ENCODE measurements at places on chromosomes 5 and 9. TPM values are rescaled to one million over a fixed set of nuclear protein-coding genes. Genes with fewer than 3 reads are reported as not detected.

DNA sequence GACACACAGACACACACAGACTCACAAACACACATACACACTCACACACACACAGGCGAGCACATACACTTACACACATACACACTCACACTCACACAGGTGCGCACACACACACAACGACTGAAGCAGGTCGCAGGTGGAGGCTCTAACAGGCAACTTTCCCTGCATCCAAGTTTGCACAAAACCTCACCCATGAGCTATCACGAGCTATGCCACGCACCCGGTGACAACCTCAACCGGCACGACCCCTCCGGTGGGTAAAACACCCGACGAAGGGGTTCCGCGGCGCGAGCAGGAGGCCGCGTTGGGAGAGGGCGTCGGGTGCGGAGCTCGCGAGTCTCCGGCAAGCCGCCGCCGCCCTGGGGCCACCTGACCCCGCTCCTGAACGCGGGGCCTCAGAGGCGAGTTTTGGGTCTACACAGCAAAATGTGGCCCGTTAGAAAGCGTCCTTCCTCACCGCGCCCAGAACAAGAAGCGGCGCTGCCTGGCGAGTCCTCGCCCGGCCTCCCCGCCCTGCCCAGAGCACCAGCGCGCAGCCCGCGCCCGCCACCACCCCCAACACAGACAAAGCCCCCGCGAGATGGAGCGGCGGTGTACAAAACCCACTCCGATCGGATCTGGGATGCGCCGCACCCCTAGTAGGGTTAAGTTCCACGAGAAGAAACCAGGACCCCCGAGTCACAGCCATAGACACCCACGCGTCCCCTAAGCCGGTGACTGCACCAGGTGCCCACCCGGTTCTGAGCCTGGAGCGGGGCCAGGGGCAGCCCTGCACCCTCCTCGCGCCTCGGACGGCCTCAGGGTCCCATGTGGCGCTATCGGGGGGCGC lies 665 bp downstream of the SLC6A3 start:
- H3K4me3 ChIP-seq: no peak overlapping the region
- no peaks in the 10 kb centered on the region for H3K4me1 ChIP-seq
- H3K27me3 ChIP-seq: peaks cover 49% of the 10 kb centered on the region
- DNase-seq: peak; percentile 47
- no peak overlapping the region for H3K27ac ChIP-seq

DNA sequence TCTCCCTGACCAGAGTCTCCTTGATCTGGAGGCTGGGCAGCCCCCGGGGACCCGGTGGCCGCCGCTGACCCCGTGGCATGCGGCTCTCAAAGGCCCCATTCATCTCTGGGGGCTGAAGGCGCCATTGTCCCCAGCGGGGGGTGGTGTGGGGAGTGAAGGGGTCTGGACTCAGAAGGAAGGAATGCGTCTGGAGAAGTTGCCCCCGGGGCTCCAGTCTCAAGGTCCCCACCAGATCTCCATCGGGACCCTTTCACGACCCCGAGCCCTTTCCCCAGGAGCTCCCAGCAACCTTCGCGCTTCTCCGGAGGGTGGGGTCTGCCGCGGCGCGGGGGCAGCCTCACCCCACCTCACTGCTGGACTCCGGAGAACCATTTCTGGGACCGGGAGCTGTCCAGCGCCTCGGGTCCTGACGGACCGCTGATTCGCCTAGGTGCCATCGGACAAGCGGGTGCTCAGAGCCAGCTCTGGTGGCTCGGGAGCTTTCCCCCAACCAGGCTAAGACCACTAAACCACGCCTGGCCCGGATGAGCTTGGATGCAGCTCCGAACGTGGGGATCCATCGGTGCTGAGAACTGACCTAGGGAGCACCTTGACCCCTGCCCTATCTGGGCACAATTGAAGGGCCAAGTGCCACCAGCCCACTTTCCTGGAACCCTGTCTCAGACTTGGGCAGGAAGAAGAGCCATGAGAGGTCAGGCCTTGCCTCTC lies 5.1 kb upstream of the PCDH1 start:
- H3K4me1 ChIP-seq: peaks cover 7% of the 10 kb centered on the region
- H3K27me3 ChIP-seq: peaks cover 63% of the 10 kb centered on the region
- peak; percentile 88 for DNase-seq

GRCh38 chr9:14238079-14238478 lies 75.9 kb downstream of the NFIB start:
- H3K36me3 ChIP-seq: no peaks in the 10 kb centered on the region
- H3K27me3 ChIP-seq: no peaks in the 10 kb centered on the region
- no peak for DNase-seq
- H3K27ac ChIP-seq: no peak overlapping the region
- H3K4me3 ChIP-seq: no peak overlapping the region

- H3K27ac ChIP-seq: no peak overlapping the region
- no peaks in the 10 kb centered on the region for H3K36me3 ChIP-seq
- DNase-seq: no peak
Measured at GRCh38 chr5:138610918-138611677, 35.9 kb upstream of the HSPA9 start.

DNA sequence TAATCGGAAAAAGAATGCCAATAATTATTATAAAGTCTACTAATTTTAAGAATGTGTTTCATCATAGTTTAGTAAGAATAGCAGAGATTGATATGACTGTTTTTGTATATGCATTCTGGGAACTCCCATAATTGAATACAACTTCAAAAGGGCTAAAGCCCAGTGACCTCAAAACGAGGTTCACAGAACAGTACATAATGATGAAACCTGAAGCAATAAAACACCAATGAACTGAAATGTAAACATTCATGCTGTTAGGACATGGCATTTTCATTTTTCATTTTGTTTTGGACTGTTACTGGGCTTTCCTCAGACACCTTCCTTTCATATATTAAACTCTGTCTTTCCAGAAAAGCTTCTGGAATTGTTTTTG lies 684 bp upstream of the JMY start:
- peak overlapping the region; percentile 94 for H3K4me3 ChIP-seq
- no peaks in the 10 kb centered on the region for H3K36me3 ChIP-seq
- H3K4me1 ChIP-seq: peaks cover 18% of the 10 kb centered on the region

GRCh38 chr9:37862530-37862929 lies 41.4 kb downstream of the SLC25A51 start:
- H3K4me3 ChIP-seq: no peak overlapping the region
- no peak for DNase-seq
- no peaks in the 10 kb centered on the region for H3K4me1 ChIP-seq
- no peak overlapping the region for H3K27ac ChIP-seq

GRCh38 chr5:158819840-158820620 lies 279.7 kb downstream of the EBF1 start:
- H3K36me3 ChIP-seq: peaks cover 20% of the 10 kb centered on the region
- DNase-seq: peak; percentile 64
- no peak overlapping the region for H3K4me3 ChIP-seq
- H3K27me3 ChIP-seq: no peaks in the 10 kb centered on the region
- H3K4me1 ChIP-seq: peaks cover 24% of the 10 kb centered on the region

- peaks cover 75% of the 10 kb centered on the region for H3K36me3 ChIP-seq
- no peak for DNase-seq
- peak overlapping the region; percentile 13 for H3K27ac ChIP-seq
- peaks cover 20% of the 10 kb centered on the region for H3K4me1 ChIP-seq
- no peaks in the 10 kb centered on the region for H3K27me3 ChIP-seq
Measured at GRCh38 chr9:121317737-121318630, 50.0 kb downstream of the GSN start.

DNA sequence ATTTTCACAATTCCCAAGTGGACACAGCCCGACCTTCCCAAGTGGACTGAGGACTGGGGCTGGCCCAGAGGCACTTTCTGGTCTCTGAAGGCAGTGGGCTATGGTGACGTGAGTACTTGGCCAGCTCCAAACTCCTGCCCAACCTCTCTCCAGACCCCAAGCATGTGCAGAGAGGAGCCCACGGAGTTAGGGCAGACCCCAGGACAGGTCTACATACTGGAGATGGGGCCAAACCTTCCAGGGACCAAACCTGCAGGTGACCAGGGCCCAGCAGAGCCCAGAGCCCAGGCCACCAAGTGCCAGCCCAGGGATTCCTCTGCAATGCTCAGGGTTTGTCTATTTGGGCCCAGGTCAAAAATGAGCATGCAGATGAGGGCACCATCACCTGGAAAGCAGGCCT lies 15.3 kb downstream of the BRD3 start:
- no peaks in the 10 kb centered on the region for H3K27me3 ChIP-seq
- no peak overlapping the region for H3K27ac ChIP-seq
- peaks cover 13% of the 10 kb centered on the region for H3K4me1 ChIP-seq
- no peak overlapping the region for H3K4me3 ChIP-seq

DNA sequence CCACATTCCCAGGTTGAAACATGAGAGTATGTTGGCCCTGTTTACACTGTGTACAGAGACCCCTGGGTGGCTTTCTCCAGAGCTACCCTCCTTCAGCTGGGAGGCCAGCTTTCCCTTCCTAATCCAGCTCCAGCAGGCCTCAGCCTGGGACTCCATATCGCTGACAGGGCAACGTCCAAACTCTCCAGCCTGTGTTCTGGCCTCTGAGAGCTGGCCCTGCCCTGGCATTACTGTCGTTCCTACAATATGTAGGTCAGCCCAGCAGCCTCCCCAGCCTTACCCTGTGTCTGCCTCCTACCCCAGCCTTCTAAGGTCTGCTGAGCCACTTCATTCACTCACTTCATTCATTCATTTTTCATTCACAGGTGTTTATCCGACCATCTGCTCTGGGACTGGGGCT lies 8.3 kb upstream of the EEIG1 start:
- no peak overlapping the region for H3K27ac ChIP-seq
- peaks cover 3% of the 10 kb centered on the region for H3K27me3 ChIP-seq
- H3K4me1 ChIP-seq: peaks cover 5% of the 10 kb centered on the region
- DNase-seq: peak; percentile 49

Gene FOXD4L3
- under 0.01 TPM for total RNA-seq

Gene LECT2
- total RNA-seq: not detected

Gene HSD17B3
- total RNA-seq: under 0.01 TPM

Gene FUT7
- total RNA-seq: not detected

Gene ADCY2
- total RNA-seq: under 0.01 TPM

Gene CTSL
- total RNA-seq: 384 TPM

Gene FOXE1
- not detected for total RNA-seq
